ENCODE measurements at places on chromosomes 16 and 17.

- no peak for DNase-seq
These were observed 25.4 kb downstream of the JPH3 start for GRCh38 chr16:87627542-87628245.

DNA sequence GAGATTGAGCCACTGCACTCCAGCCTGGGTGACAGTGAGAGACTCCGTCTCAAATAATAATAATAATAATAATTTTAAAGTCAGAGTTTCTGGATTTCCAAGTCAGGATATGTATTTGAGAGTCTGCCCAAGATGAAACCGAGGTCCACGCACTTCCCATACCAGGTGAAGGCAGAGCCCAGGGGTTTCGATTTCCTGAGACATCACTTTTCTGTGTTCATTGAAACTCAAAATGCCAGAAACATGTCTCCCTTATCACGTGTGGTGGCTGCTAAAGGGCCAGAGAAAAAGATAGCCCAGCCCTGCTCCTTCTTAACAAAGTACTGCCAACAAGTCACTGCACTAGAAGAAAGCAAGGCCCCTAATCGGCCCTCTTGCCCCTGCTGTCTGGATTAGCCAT, 9.8 kb upstream of the RNF157 start:
- DNase-seq, result no peak

GRCh38 chr17:65009848-65010247, 46.7 kb downstream of the GNA13 start:
- no peak for DNase-seq

DNA sequence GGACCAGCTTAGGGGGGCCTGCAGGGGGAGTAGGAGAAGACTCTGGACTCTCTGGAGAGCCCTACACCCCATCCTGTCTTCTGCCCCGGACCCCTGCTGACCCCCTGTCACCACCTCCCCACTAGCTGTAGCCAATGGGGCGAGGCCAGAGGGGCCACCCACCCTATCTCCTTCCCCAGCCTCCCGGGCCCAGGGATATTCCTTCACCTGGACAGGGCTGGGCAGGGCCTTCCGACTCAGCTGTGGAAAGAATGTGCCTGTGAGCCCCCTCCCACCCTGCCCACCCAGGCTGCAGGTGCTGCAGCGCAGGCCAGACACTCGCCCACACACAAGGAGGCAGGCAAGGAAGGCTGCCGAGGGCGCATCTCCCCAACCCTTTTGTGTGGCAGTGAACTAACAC, 23.0 kb downstream of the TSPOAP1 start:
- no peak for DNase-seq

DNA sequence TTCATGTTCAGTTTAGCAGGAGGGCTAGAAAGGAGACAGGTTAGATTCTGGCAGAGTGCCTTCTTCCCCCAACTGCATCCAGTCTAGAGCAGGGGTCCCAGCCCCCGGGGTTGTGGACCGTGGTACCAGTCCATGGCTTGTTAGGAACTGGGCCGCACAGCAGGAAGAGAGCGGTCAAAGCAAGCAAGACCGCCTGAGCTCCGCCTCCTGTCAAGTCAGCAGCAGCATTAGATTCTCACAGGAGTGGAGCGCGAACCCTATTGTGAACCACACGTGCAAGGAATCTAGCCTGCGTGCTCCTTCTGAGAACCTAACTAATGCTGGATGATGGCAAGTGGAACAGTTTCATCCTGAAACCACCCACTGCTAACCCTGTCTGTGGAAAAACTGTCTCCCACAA, 95.0 kb downstream of the HIC1 start:
- no peak for DNase-seq

DNA sequence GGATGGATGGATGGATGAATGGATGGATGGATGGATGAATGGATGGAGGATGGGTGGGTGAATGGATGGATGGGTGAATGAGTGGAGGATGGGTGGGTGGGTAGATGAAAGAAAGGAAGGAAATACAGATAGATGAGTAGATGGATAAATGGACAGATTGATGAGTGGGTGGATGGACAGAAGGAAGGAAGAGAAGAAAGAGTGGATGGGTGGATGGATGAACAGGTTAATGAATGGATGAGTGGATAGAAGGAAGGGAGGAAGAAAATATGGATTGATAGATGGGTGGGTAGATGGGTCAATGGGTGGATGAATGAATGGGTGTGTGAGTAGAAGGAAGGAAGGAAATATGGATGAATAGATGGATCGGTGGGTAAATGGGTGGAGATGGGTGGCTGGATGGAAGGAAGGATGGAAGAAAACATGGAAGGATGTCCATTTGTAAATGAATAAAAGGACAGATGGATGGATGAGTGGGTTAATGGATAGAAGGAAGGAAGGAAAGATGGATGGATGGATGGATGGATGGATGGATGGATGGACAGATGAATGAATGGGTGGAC, 97.3 kb upstream of the TNRC6C start:
- no peak for DNase-seq

GRCh38 chr16:2043667-2044451, 3.8 kb downstream of the NTHL1 start:
- no peak for DNase-seq

GRCh38 chr16:785563-786535, 2.3 kb downstream of the RPUSD1 start:
- peak; percentile 88 for DNase-seq

DNA sequence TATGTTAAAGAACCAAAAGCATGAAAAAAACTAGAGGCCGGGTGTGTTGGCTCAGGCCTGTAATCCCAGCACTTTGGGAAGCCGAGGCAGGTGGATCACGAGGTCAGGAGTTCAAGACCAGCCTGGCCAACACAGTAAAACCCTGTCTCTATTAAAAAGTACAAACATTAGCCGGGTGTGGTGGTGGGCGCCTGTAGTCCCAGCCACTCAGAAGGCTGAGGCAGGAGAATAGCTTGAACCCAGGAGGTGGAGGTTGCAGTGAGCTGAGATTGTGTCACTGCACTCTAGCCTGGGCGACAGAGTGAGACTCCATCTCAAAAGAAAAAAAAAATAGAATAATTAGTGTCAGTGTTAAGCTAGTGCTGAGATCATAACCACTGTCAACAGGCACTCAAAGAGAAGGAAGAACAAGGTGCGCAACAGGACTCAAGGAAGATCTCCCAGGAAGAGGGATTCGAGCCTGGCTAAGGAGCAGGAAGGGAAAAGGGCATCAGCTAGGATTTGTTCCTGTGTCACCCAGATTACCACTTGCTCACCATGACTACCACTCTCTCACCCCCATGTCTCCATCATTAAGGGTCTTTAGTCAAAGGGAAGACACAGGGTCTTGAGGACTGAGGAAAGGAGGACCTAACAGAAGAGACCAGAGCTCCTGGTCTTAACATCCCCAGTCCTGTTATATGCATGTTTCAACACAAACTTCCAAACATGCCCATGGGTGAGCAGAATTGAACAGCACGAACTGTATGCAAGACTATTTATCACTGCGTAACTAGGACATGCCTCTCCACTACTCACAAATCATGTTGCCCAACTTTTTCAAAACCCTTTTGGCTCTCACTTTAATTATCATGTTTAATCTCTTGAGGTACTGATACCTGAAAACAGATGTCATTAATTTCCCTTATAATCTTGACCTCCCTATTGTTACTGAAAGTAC, 88.3 kb upstream of the PLEKHM1 start:
- DNase-seq, result no peak

DNA sequence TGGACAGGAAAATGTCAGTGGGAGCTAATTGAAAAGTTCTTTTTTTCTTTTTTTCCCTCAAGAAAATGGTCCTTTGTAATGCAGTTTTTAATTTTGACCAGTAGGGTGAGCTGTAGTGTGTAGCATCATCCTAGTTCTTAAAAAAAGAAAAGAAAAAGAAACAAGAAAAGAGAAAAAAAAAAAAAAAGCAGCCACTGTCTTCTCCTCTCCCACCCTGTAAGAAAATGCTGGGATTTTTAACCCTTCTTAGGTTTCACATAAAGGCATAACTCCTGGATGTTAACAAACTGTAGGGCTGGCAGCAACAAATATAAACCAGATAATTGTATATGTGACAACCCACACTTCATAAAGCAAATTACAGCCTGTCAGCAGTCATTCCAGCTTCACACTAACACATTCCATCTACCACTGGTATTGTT, 78.1 kb downstream of the SKAP1 start:
- no peak for DNase-seq

DNA sequence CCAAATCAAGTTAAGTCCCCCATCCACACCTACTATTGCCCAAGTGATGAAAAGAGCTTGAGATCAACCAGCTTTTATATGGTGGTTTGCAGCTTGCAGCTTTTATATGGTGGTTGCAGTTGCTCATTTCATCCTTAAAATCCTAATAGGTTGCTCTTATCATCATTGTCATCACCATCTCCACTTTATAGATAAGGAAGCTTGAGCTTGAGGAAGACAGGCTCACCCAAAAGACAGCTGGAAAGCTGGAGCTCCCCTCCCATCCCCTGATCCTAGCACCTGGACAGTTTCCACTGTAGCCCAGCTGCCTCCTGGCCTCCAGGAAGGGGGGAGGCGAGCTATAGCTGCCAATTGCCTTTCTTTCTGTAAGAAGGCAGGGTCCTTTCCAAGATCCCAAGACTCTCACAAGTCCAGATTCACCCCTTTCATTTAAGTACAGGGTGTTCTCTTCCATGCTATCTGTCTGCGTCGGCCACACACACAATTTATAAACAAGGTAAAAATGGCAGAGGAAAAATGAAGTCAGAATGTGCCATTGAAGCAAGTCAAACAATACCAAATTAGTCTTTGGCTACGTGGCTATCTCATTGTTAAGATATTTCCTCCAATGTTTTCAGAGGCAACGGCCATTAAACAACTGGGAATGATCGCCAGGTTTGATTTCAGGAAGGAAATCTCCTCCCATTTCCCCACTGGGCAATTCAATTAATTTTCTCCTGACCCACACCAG, 63.3 kb downstream of the PECAM1 start:
- DNase-seq, result no peak

DNA sequence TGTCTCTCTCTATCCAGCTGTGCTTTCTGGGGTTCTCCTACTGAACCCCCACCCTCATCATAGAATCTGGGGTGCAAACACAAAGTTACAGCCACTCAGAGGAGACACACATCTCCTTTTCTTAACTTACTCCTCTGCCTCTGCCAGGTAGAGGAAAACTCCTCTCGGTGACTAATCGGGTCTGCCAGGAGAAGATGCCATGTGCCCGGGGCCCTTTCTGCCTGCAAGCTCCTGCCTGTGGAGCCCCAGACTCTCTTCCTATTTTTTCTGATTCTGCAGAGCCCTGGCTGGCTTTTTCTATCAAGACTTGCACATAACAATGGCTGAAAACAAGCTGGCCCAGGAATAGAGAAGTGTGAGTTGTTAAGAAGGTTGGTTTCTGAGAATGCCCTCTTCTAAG, 10.4 kb downstream of the SLC6A4 start:
- no peak for DNase-seq

- DNase-seq, result no peak
These were observed 2.3 kb downstream of the VTN start for GRCh38 chr17:28367641-28368305.

DNA sequence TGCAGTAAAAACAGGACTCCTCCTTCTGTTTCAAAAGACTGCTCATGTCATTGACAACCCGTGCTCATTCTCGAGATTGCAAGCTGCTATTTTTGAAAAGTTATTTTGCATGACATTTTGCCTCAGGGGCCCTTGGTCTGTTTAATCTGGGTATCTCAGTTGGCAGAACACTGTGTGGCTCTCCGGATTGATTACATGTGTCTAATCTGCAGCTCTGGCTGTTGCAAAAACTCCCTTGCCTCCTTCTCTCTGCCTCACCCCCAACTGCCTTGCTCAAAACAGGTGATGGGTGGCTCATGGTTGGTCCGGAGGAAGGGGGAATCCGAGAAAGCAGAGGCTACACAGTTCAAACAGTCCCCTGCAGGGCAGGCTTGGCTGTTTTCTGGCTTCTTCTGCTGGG, 25.3 kb downstream of the GINS3 start:
- no peak for DNase-seq

- DNase-seq, result peak; percentile 84
These were observed 31.4 kb upstream of the CDC42EP4 start for GRCh38 chr17:73343168-73343634.

DNA sequence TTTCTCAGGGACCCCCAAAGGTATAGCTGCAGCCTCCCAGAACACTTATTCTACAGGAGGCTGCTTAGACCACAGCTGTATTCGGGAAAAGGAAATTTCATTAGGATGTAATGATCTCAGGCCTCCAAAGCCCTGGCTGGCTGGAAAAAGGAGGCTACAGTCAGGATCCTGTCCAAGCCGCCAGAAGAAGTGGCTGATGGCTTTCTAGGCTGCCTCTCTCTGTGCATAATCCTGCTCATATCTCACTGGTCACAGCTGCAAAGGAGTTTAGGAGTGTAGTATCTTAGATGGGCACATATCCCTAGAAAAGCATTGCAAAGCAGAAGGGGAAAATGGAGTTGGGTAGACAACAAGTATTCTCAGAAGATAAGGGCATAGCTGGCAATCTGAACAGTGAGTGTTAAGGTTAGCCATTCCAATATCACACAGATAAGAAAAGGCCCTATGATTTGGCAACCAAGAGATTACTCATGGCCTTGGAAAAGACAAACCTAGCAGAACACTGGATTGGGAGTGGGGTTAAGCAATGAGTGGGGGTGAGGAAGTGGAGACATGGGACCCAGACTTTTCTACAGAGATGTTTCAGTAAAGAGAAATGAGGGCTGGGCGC, 26.0 kb upstream of the PRKCA start:
- no peak for DNase-seq

GRCh38 chr17:38574712-38575111, 31.0 kb downstream of the SRCIN1 start:
- DNase-seq, result no peak

DNA sequence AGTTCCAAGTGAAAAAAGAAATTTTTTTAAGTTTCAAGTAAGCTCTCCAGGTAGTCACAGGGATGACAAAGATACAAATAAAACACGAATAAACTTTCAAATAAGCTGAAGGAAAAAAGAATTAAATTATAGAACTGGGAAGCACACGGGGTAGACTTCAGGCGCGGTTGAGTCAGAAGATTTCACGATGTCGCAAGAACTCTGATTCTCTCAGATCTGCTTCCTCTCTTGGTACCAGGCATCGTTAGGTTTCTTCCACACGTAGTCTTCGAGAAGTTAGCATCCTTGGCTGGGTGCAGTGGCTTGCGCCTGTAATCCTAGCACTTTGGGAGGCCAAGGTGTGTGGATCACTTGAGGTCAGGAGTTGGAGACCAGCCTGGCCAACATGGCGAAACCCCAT, 784.1 kb upstream of the RBFOX1 start:
- no peak for DNase-seq

DNA sequence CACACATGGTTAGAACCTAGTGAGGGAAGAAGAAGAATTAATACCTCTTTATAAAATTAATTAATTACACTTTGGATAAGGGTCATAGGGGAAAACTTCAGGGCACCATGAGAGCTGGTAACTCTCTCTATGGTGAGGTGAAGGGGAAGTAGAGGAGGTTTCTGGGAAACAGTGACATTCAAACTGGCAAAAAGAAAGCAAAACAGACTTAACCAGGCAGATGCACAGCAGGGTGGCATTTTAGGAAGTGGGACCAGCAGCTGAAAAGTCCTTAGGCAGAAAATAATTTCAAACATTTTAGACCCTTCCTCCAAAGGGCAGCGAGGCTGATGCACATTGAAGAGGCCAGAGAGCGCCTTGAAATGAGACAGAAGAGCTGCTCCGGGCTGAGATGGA, 157.8 kb downstream of the CDH13 start:
- DNase-seq, result no peak

GRCh38 chr17:30113213-30113612, 3.4 kb upstream of the NSRP1 start:
- DNase-seq, result no peak

Measured in type B pancreatic cell (in vitro differentiated cells).